ENCODE measurements at places on chromosomes 7 and 10. TPM values are rescaled to one million over a fixed set of nuclear protein-coding genes. Genes with fewer than 3 reads are reported as not detected.
A peak's percentile ranks its signal among the peaks of the same experiment; 100 is the strongest.

DNA sequence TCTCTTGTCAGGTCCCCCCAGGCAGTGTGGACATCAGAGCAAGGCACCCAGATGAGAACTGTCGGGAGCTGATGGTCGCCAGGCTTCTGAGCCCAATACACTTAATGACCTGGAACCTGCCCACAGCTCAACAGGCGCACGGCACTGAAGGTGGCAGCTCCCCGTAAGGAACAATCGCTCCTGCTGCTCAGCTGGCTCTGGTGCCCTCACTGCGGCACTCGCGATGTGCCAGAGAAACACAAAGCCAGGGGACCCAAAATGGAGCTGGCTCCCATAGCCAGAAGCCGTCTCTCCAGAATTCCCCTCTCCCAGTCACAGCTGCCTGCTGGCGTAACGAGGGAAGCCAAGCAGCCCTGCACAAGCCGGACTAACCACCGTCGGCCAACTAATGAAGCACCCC is 6.3 kb downstream of the CALN1 start:
- no peak for DNase-seq

GRCh38 chr7:8908889-8909288 is 475.5 kb downstream of the NXPH1 start:
- no peak for DNase-seq

The PFKFB3 gene
- polyA plus RNA-seq: 31.4 TPM

GRCh38 chr10:43482319-43483078 is 45.6 kb downstream of the ZNF487 start:
- no peak for DNase-seq

GRCh38 chr7:897771-898376 is 21.5 kb downstream of the GET4 start:
- DNase-seq: no peak

The PVRIG gene
- 2.2 TPM for polyA plus RNA-seq

The GPR15LG gene
- polyA plus RNA-seq: 0.53 TPM

- no peak for DNase-seq
These were observed 91.6 kb downstream of the RNF32 start for GRCh38 chr7:156732091-156732625.

The UNCX gene
- polyA plus RNA-seq: 9.3 TPM

DNA sequence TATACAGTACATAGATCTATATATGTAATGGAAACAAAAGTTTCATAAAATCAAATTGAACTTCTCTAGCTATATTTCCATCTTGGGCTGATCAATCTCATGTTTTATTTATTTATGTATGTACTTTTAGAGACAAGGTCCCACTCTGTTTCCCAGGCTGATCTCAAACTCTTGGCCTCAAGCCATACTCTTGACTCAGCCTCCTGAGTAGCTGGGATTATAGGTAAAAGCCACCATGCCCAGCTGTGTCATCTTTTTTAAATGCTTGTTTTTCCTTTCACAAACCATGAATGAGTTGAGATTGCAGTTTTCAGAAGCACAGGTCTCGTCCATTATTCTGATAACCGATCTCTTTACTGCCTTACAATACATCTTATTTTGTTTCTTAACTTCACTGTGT is 400.9 kb downstream of the KCNMA1 start:
- DNase-seq: no peak

DNA sequence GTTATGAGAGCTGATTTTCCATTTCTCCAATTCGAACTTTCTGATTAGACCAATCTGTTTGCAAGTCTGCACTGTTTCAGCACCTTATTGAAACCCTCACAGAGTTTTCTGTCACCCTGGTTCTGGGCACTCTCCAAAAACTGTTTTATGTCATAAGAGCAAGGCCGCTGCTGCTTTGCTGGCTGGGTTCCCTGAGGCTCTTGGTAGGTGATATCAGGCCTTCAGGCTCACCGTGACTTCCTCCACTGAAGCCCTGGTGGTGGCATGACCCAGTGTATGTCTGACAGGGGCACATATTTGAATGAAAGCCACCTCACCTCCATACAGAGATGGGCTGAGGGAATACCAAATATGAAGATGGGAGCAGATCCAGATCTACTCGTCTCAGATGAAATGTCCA is 8.3 kb downstream of the RABGEF1 start:
- DNase-seq: no peak

DNA sequence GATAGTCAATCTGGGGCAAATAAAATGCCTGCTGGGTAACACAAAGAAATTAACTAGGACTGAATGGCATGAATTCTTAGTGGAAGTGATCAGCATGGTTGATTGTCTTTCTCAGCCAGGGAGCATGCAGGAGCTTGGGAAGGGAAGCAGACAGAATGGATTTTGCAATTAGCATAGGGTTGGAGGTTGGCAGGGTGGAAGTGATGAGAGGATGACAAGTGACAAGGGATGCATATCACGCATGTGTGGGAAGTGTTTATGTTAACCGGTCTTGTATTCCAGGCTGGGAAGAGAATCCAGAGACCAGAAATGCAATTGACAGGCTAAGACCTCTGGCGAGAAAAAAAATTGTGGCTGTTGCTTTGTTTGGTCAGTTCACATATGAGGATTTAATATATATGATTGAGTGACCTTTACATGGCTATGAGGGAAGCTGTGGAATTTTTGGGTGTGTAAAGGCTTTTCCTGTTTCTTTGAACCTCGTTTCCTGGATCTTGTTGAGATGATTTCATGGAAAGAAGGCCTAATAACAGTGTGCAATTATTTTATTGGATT is 8.3 kb downstream of the MDFIC start:
- DNase-seq: no peak

The AKR1B1 gene
- polyA plus RNA-seq: 104 TPM

DNA sequence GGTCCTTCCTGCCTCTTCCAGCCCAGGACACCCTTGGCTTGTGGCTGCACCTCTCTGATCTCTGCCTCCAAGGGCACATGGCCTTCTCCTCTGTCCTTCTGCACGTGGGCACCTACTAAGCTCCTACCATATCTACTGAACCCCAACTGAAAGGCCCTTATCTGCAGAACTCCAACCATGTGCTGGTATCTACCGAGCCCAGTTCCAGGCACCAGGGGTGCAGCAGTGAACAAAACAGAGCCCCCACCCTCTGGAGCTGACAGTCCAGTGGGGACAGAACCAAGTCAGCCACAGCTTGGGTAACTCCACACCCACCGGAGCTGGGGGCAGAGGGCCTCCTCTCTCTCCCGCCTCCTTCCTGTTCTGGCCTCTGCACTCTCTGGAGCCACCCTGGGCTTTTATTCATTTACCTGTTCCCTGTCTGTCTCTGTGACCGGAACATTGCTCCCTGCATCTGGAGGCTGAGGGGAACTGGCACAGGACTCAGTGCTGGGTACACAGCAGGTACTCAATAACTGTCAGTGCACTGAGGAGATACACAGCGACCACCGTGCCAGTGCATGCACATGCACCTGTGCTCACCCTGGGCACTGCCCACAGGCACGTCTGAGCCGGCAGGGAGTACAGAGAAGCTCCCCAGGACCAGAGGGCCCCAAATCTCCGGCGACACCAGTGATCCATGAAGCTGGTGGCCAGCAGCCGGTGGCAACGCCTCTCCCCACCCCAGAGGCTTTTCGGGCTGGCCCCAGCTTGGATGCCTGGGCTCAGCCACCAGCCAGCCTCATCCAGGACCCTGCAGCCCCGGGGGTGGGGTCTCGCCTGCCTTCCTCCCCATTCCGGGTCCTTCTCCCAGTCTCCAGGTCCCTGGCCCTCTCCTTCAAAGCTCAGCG is 2.0 kb downstream of the MICALL2 start:
- no peak for DNase-seq

The BCCIP gene
- polyA plus RNA-seq: 91.9 TPM

DNA sequence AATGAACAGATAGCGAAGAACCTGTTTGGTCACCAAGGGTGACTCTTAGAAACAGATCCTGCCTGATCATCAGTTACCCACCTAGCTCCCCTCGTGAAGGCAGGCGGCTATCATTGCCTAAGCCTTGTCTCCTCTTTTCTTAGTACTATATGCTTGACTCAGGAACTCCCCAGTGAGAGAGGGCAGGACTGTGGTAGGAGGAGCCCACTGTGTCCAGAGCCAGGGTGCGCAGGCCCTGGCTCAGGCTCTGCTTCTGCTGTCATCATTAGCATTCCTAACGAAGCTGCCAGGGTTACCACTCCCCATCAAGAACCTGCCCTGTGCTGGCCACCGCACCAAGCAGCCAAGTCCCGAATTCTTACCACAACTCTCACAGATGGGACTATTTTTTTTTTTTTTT is 160.8 kb downstream of the CHN2 start:
- no peak for DNase-seq

DNA sequence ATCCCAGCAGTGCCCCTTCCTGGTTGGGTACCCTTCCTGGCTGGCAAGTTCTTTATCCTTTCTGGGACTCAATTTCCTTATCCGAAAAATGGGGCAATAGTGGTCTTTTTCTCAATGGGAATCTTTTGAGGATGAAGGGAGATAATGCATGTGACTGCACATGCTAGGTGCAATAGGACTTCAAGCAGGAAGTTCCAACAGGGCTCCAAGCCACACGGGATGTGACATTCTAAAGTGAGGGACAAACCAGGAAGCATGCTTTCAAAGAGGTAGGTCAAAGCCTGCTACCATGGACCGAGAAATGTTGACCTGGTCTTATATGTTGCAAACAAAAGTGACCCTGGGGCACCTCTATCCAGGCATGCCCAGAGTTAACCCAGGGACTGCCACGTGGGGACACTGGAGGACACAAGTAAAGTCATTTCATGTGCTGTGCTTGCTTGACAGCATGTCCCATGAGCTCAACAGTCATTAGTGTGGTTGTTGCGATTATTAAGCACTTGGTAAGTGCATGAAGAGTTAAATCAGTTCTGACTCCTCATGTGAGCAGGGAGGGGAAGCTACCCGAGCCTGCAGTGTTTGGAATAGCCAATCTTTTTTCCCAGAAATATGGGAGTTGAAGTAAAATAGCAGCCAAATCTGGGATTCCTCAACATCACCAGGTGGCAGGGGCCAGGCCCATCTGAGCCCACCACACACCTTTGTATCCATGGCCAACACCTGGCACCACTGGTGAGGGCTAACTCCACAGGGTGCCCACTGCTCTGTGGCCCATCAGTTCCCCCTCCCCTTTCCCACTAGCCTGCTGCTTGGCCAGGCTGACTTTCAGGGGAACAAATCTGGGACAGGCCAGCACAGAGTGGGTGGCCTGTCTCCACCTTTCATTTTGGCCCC is 5.7 kb downstream of the ARHGAP22 start:
- DNase-seq: no peak

DNA sequence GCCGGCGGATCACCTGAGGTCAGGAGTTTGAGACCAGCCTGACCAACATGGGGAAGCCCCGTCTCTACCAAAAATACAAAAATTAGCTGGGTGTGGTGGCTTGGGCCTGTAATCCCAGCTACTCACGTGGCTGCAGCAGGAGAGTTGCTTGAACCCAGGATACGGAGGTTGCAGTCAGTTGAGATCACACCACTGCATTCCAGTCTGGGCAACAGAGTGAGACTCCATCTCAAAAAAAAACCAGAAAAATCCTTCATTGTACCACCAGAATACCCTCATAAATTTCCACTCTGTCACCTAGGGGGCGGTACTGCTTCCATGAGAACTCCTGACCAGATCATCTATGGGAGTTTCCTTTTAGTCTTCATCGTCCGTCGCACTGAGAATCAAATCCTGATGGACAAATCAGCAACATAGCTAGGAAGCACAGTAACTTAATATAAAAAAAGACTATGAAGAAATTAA is 225.8 kb upstream of the KLF14 start:
- DNase-seq: no peak

The CYP2C18 gene
- 0.26 TPM for polyA plus RNA-seq

DNA sequence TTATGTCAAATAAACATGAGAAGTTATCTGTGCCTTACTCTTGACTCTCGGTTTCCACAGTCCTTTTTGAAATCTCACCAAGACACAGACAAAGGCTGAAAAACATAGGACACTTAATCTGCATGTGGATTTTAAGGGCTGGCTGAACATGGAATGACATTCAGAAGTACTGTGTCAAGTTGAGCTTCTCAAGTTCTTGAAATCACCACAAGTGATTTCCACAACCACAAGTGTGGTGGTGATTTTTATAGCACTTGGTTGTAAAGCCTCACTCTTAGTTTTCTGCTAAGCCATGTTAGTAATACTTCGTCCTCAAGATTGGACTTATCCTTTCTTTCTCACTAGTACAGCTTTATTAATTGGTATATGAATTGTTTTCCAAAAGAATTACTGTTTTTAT is 29.6 kb downstream of the FOXP2 start:
- no peak for DNase-seq

DNA sequence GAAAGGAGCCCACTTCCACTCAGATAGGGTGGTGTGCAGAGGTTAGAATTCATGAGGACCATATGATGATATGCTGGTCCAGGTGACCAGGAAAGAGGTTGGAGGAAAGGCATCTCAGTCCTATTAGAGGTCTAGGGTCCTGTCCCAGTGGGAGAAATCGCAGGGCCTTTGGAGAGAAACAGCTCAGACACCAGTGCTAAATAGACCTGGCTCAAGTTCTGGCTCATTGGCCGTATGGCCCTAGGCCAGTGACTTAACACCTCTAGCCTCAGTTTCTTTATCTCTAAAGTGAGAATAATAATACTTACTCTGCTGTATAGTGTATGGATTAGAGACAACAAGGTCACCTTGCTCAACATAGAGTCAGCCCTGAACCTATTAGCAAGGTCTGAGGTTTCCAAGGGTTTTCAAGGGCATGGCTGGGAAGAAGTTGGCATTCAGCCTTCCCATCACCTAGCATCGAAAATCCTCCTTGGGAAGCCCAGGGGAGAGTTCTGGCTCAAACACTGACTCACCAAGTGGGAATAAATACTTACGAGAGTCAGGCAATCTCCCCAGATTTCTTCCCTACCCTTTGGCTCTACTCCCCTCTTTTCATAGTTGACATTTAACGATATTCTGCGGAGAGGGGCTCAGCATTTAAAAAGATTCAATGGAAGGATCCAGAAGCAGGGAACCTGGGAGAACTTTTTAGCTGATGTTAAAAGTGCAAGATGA is 473.1 kb upstream of the PODXL start:
- no peak for DNase-seq

The PRLHR gene
- not detected for polyA plus RNA-seq

The POLR2J gene
- 32.0 TPM for polyA plus RNA-seq

DNA sequence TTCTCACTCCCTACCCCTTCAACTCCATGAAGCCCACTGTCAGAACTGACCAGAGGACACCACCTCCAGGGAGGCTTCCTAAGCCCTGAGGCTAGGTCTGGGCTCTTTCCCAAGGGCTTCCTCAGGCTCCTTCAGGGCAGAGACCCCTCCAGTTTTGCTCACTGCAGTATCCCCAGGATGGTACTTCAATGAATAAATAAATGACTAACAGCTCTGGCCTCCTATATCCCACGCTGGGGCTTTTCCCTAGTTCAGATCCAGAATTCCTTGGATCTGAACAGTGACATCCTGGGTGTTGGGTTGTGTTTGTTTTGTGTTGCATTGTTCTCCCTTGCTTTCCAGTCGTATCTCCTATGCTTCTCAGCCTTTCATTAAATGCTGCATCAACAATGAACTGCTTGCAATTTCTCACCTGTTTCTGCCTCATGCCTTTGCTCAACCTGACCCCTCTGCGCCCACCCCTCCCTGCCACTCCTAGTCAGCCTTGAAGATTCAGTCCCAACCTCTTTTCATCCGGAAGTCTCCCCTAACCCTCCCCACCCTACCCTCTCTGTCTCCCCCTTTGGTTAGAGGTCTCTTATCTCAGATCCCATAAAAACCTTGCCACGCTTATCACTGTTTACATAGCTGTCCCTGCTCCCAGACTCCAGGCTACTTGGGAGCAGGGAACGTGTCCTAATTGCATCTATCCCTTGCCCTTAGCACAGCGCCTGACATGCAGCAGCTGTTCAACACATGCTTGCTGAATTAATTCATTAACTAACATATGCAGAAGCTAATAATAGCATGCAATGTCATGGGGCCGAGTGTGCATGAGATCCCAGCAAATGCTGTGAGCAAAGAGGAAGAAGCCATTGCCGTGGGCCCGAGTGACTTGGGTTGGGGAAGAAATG is 41.7 kb downstream of the PPP1R3C start:
- DNase-seq: peak; percentile 87
